ENCODE measurements at places on chromosomes 4 and X.

GRCh38 chr4:74219240-74219639, 61.3 kb downstream of the MTHFD2L start:
- DNase-seq: no peak

GRCh38 chr4:2412534-2412884, 5.9 kb downstream of the ZFYVE28 start:
- DNase-seq: no peak

GRCh38 chr4:152045807-152046571, 285.2 kb upstream of the GATB start:
- DNase-seq: no peak

- no peak for DNase-seq
These were observed 13.1 kb upstream of the G3BP2 start for GRCh38 chr4:75686346-75686745.

DNA sequence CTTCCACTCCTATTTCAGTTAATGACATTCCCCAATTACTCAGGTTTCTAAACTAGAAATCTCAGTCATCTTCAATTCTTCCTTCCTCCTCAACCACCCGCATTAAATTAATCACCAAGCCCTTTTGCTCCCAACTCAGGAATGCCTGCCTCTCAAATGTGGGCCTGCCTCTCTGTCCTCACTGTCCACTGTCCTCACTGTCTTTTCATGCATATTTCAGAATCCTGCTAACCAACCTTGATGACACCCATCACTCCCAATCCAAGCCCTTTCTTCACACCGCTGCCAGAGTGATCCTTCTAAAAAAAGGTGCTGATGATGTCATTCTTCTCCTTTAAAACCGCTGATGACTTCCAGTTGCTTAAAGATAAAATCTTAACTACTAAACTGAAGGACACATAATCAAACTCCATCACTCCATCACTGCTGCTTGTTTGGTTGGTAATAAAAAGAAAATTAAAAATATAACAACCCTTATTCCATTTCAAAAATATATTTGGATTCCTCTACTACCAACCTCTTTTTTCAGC, 5.1 kb upstream of the APBB2 start:
- DNase-seq: no peak

DNA sequence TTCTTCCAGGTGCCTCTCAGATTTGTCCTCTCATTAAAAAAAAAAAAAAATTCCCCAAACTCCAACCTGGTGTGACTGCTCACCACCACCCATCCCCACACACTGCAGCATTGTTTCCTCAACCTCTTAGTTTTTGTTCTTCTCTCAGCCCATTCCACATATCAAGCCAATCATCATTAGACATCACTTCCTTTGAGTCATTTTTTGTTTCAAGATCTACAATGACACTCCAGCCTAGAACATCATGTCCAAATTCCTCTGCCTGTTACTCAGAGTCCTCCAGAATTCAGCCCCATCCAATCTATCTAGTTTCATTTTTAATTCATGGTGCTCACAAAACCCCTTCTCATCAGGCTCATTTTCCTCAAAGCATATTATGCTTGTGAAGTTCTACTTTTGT, 262.5 kb upstream of the TEX13A start:
- no peak for DNase-seq

- no peak for DNase-seq
These were observed 13.6 kb upstream of the HELT start for GRCh38 chr4:185004562-185005218.

GRCh38 chr4:123159479-123159878, 237.1 kb upstream of the NUDT6 start:
- DNase-seq: no peak

GRCh38 chrX:155766321-155766720, 114.8 kb upstream of the VAMP7 start:
- no peak for DNase-seq

DNA sequence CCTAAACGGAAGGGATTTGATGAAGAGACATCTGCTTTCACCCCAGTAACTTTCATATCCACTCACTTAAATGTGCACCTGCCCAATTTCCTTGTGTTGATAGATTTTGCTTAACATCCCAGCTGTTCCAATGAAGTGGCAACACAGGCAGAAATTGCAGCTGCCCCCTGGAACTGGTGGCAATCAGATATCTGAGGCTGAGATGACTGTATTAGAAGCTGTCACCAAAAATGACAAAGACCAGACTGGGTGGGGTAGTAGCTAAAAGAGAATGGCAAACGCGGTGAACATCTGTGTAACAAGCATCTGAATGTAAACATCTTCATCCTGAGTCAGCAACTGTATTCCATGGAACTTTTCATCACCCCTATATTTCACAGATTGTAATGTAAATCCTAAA, 17.1 kb downstream of the GABRA2 start:
- no peak for DNase-seq

DNA sequence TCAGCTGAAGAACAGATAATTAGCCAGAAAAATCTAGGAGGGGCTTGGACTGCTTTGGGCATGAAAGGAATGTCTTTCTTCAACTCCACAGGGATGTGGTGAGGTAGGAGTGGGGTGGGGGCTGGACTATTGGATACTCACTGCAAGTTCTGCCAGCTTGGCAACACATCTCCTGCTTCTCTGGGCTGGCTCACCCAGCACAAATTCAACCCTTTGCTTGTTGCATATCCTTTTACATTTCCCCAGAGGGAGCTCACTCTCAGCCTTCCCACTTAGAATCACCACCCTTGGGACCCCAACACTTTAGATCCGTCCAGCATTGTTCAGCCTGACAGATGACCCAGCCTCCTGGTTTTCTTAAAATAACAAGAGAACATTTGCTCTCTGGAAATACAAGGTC, 120.6 kb downstream of the KDR start:
- DNase-seq: no peak

DNA sequence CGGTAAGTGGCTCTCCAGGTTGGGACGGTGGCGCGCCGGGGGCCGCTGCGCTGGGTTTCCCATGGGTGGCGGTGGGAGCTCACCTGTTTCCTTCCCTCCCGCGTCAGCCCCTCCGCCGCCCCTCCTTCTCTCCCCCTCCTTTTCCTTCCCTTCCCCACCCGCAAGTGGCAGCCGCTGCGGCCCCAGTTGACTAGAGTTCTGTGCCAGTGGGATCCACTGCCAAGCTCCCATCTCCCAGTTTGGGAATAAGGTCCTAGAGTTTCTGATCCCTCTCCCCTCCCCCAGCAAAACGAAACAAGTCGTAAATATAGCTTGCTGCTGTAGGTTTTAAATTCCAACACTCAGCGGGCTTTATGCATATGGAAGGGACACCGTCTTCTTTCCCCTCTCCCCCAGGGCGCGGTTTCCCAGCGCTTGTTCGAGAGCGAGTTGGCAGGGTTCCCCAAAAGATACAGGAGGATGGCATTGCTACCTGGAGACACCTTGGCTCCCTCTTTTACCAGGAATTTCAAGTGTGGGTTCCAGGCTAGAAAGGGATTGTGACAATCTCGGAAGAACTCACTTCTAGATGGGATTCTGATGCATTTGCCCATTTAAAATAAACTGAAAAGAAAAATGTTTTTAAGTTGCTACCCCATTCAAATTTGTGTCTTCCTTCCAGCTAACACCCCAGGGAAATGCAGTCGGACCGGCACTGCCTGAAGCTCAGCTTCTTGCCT, 1.2 kb downstream of the TLL1 start:
- no peak for DNase-seq

GRCh38 chr4:173910891-173911290, 372.6 kb downstream of the FBXO8 start:
- no peak for DNase-seq

DNA sequence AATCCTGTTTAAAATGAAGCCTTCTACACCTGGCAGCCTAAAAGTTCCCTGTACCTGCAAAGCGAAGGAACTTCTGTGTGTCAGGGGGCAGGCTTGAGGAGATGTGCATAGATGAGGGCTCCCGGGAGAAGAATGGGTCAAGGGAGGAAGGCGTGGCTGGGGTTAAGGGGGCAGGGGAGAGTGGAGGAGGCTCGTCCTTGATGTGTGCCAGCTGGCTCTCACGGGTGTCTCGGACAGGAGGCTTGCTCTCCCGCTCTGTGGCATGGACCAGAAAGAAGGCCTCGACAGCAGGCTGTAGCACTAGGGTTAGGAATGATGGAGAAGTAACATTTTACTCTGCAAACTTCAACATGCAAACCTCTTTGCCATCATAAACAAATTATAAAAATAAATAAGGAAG, 104.6 kb upstream of the HSD17B10 start:
- no peak for DNase-seq

- no peak for DNase-seq
These were observed 111.7 kb upstream of the RPS6KA3 start for GRCh38 chrX:20378233-20378920.

GRCh38 chrX:103828529-103828928, 3.5 kb downstream of the RAB9B start:
- DNase-seq: no peak

DNA sequence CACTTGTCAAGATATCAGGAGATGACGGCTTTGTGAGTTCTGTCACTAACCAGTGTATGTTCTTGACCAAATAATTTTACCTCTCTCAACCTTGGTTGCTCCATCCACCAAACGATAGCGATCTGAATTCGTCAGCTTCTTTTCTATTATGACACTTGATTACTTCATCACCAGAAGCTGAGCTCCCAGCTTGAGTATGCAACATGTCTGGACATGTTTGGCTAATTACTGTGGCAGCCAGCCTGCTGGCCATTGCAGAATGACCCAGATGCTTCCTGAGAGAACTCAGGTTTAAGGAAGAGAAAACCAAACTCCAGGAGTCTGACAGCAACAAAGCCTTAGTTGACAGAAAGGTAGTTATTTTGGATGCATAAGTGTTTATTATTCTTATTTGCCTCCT, 46.4 kb upstream of the PARM1 start:
- no peak for DNase-seq

- DNase-seq: no peak
These were observed 136.3 kb downstream of the UBE2K start for GRCh38 chr4:39834269-39834668.

DNA sequence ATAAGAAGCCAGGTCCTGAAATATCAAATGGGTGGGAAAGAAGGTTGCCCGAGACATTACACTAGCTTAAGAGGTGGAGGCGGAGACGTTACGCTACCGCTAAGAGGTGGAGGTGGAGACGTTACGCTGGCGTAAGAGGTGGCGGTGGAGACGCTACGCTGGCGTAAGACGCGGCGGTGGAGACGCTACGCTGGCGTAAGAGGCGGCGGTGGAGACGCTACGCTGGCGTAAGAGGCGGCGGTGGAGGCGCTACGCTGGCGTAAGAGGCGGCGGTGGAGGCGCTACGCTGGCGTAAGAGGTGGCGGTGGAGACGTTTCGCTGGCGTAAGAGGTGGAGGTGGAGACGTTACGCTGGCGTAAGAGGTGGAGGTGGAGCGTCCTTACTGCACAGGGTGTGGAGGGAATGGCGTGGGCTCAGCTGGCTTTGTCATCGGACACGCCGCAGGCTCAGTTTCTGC, 12.8 kb downstream of the CYP4V2 start:
- DNase-seq: no peak

GRCh38 chr4:36360755-36361154, 79.3 kb downstream of the DTHD1 start:
- no peak for DNase-seq

DNA sequence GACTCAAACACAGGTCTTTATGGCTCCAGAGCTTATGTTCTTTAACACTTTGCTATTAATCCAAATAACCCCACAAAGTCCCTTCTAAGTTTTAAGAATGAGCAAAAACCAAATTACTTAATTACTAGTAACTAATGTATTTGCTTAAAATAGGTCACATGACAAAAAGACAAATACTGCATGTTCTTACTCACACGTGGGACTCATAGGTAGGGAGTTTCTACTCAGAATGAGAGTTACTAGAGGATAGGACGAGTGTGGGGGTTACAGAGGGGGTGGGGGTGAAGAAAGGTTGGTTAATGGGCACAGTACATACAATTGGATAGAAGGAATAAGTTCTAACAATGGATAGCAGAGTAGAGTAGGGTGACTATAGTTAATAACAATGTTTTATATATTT, 5.8 kb downstream of the RPS6KA3 start:
- no peak for DNase-seq

- DNase-seq: no peak
These were observed 253.2 kb upstream of the IGFBP7 start for GRCh38 chr4:57363346-57363745.

DNA sequence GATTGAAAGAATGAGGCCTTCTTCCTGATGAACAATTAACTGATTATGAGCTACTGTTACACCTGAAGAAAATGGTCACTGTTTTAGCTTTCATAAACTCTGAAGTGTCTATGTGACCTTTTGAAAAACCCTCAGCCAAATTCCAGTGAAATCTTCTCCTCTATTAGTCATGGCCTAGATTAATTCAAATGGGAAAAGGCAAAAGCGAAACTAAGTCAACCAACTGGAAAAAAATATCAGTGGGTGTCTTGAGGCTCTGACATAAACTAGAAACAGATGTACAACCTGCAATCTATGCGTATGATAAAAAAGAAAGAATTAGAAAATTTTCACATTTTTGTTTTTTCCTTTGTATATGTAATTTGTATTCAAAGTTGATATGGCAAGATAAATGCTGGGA, 169.4 kb upstream of the BANK1 start:
- no peak for DNase-seq

DNA sequence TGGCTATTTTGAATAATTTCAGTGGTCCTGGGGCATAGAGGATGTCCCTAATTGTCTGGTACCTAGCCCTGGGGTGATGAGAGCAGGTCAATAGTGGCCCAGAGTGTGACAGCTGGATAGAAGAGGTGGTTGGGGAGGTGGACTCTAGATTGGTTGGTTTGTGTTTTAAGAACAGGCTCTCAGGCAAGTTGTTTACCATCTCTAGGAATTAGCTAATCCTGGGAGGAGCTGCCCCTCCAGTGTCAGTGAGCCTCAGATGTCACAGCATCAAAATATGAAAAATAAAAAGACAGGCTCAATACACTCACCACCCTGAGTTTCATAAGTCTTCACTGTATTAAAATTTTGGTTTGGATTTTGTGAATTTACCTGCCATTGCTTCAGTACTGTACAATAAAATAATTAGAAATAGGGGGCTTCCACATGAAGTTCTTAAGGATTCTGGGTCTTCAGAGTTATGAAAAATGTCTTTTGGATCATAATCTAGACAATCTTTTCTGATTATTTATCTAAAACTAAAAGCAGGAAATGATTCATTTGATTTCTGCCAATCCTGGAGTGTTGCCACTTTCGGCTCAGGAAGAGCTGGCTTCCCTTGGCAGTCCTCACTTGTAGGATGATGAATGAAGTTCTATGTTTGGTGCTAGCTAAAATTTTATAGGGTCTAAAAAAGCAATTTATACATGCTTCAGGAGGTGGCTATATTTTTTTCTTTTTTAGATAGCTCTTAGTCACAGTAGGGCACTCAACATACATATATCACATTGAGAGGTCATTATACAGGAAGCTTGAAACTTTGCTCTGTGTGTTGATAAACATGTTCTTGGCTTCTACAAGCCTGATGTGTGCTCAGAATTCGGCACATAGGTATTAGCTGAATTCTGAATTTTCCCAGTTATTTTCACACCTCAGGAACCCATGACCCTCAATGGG, 395.1 kb downstream of the RAB28 start:
- DNase-seq: no peak

DNA sequence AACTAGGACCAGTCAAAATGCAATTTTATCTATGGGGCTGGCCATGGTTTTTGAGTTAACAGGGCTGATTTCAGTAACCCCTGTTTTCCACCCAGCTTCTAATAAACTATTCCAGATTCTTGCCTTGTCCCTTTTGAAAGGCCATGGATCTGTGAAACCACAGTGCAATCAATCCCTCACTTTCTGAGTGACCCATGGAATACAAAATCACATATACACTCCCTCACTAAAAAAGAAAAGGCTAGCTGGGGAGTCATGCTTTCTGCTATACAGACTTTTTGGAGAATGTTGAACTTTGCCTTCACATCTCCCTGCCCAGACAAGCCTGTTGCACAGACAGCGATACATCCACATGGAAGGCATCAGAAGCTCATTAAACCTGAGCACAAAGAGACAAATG, 47.9 kb downstream of the MAD2L1 start:
- DNase-seq: no peak

- peak; percentile 87 for DNase-seq
These were observed at the start of gene GUCY1B1 for GRCh38 chr4:155758481-155759371. GUCY1B1 (plus strand) TSS chr4:155759021; CDS start chr4:155759141, 120 bp downstream.
